Activated CD4-positive, alpha-beta T cell treated with anti-CD3 and anti-CD28 coated beads, Interleukin-2, amount 50 U/mL, for 1 hour (primary cell): ENCODE measurements at places on chromosomes 12 and 14.

GRCh38 chr14:24964591-24964990 is 85.4 kb downstream of the STXBP6 start:
- no peak for DNase-seq

DNA sequence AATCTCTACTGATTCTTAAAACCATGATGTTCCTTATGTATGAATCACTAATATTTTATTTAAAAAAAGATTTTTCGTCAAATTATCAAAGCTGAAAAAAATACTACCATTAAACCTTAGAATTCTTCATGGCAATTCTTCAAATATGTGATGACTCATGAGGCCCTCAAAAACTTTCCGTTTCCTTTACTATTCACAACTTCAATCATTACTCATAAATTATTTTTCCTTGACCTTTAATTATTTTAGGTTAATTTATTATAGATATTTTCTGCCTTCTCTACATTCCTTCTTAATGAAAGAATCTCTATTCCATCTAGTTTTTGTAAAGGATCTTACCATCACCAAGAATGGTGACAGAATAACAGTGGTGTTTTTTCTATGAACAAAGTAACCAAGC is 162.1 kb upstream of the SOX5 start:
- DNase-seq = no peak

DNA sequence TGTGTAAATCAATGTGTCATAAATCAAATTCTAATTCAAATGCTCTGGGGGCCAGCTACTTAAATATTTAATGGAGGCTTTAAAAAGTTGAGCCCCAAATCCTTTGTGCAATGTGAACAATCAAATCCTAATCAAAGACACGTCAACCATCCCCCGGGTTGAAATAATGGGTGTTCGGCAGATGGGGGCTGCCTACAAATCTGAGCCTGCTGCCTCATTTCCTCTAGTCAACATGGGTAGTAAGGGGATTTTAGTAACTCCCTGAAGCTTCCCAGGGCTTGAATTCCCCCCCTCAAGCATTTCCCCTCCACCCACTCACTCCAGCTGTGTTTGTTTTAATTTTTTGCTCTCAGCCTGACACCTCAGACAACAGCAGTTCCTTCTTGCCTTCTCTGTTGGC is 37.8 kb downstream of the SRRM4 start:
- DNase-seq = no peak

DNA sequence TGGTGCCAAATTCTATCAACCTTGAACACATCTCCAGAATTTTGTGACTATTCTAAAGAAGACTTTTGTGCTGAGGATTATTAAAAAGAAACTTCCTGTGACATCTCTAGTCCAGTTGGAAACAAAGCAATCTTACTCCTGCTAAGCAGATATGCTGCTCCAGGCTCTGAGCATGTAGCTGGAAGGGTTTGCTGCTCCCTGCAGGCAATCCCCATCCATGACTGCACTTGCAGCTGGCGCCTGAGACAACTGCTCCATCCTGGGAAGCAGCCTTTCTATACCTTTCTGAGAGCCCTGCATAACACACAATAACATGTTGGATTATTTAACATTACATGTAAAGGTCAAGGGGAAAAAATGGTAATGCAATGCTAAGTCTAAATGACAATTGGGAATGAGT is 105.1 kb downstream of the NDUFA12 start:
- no peak for DNase-seq

- no peak for DNase-seq
Observed at GRCh38 chr12:94690198-94690771, 39.9 kb upstream of the TMCC3 start.

DNA sequence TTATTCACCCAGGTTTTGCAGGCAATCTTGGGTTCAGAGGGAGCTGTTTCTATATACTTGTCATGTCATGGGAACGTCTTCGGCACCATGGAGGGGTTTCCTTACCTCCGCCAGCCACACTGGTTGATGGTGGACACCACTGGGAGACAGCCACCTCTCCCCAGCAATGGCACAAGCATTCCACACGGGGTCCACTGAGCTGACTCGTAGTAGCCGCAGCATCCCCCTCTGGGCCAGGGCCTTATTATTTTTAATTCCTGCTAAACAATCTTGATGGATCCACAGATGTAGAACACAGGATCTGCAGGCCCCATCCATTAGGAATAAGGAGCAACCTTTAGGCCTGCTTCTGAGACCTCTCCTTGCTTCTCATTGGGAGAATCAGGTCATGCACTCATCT is 132.9 kb downstream of the DICER1 start:
- no peak for DNase-seq

DNA sequence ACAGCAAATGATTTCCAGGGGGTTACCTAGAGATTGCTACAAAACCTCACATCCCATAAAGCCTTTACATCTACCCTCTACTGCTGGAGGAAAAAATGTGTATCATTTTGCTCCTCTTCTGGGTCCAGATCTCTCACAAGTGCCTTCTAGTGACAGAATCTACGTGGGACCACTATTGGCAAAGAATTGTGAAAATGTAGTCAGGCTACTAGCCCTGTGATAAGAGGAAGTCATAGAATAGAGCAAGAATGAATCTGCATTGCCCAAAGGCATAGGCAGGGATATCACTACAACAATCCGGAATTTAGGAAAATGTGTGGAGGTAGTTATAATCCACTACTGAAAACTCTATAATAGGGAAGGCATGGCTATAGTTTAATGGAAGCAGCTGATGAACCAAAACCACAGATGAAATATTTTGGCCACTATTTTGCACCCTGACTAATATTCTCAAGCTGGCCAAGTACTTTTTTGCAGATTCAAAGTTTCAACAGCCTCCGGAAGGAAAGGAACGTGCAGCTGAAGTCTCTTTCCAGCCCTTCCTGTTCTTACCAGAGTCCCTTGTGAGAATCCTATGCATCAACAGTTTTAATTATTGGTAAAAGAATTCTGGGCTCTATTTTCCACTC is 176.8 kb downstream of the PHLDA1 start:
- no peak for DNase-seq

- DNase-seq = no peak
Observed at GRCh38 chr12:123721245-123721644, 9.1 kb downstream of the ATP6V0A2 start.

DNA sequence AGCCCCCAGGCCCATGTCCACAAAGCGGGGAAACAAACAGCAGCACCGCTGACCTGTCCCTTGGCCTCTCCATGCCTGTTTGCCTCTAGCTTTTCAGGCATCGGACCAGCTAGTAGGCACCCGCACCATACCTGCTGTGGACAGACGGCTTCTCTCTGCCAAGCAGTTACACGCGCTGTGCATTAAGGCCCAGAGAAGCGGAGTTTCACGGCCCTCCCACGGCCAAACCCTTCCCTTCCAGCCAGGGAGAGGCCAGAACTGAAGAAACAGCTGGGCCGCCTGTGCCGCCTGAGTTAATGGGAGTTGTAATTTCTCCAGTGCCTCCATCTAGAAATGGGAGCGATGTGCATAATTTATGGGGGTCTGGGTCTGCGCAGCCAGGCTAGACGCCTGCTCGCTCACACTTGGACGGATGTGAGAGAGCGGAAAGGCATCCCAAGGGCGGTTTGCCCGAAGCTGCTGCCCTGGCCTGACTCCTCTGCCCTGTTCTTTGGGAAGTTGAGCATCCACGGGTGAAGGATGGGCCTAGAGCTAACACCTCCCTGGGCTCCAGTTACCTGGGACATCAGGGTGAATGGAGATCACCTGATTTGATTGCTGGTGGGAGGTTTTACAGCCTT is 89.7 kb upstream of the BCL11B start:
- DNase-seq = no peak

DNA sequence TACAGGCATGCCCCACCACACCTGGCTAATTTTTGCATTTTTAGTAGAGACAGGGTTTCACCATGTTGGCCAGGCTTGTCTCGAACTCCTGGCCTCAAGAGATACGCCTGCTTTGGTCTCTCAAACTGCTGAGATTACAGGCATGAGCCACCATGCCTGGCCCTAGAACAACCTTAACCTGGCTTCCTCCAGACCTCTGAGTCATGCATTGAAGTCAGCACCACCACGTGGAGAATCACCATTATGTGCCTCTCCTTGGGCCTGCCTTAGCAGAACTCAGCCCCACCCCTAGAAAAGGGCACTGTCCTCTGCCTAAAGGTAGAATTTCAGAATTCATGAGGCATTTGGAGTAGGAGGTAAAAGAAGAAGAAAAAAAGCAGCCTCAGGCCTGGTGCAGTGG is 49.0 kb downstream of the LIMA1 start:
- DNase-seq = no peak

DNA sequence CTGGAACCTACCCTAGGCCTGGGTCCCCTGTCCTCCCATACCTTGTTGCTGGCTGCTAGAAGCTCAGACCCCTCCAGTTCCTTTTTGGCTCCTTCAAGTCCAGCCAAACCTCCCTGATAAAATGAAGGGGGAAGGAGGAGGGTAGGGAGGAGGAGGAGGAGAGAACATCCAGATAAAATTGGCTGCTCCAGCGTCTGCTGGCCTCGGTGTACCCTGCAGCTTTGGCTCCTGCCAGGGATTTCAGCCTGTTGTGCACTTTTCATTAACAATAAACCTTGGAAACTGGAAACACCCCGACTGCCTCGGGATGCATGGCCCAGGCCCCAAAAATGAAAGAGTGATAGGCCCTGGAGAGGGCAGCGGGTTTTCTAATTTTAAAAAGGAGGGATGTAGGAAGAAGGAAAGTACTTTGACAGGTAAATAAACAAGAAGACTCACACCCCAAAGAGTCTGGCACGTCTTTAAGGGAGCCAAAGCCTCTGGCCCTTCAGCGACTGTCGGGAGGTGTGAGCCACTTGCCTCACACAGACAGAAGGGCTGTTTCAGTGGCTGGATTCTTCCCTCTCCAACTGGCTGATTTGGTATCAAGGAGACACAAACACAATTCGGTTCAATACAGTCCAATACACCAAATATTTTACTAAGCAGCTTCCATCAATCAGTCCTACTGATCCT is 49.8 kb downstream of the NUAK1 start:
- no peak for DNase-seq

GRCh38 chr12:41606468-41607445 is 418.6 kb downstream of the PDZRN4 start:
- DNase-seq = no peak

DNA sequence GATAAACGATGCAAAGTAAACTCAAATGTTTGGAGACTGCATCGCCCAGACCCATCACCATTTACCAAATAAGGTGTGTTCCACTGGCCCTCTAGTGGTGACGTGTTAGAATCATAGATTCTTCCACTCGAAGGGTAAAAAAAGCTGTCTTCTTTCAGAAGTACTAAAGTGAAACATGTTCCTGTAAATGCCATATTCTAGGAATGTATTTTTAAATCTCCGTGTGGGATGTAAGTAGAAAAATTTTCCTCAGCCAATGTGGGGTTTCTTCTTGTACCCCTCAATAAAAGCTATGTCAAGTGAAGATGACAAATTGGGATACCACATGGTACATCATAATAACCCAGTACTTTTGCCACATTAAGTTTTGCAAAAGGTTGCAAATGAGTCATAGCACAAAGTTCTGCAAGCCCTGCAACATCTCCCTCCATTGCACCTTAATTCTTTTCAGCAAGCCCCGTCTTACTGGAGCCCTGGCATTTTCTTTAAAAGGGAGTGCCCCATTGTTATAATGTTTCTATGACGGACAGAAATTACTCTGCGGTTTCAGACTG is 100.8 kb downstream of the CCER1 start:
- no peak for DNase-seq

DNA sequence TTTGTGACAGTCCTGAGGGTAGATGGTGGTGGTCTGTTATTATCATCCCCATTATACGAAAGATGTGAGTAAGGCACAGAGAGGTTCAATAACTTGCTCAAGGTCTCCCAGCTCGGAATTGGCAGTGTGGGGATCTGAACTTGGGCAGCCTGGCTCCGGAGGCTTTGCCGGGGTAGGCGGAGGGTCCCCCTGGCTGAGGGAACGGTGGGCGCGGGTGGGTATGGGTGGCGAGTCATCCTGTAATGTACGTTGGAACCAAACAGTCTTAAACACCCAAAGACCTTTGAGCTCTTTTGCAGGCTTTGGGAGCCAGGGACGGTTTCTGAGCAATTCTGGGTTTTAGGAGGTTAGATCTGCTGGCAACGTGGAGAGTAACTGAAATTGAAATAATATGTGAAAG is 16.5 kb downstream of the SLC24A4 start:
- DNase-seq = no peak

DNA sequence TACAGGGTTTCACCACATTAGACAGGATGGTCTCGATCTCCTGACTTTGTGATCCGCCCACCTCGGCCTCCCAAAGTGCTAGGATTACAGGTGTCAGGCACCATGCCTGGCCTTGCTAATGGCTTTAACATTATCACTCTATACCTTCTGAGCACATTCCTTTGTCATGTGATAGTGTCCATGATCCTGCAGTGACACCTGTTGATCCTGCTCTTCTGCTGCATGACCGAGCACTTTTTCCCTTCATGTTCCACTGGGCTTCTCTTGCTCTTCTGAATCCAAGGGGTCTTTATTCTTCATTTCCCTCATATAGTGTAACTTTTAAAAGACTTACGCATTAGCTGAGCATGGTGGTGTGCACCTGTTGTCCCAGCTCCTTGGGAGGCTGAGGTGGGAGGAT is 11.6 kb downstream of the ZNF268 start:
- no peak for DNase-seq

GRCh38 chr14:105029402-105029801 is 8.5 kb upstream of the CDCA4 start:
- DNase-seq = no peak

DNA sequence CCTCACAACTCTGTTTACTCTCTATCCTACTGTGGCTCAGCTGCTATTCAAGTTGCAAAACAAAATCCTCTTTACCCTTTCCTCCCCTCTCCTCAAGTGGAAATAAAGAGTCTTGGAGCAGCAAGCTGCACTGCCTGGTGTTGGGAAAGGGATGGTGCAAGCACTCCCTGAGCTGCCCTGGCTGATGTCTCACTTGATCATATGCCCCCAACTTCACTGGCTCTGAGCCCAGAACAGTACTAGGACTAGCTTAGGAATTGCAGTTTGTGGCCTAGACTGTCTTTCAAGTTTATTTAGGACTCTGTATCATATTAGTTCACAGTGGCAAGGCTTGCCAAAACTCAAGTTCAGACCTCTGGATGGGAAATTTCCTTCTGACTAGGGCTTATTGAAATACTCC is 1683.8 kb upstream of the SEL1L start:
- no peak for DNase-seq

DNA sequence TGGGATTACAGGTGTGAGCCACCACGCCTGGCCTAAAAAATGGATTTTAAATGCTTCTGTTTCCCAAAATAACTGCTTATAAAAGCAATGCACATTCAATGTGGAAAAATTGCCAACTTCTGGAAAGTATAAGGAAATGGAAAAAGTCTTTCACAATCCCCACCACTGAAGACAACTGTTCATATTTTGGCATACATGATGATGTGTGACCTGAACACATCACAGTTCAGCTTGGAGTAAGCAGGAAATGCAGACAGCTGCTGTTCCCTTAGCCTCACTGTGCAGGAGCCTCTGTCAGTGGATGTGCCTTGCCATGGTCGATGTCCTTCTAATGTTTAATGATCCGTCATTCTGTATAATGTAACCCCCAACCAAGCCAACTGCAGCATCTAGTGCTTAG is 5.2 kb downstream of the MTERF2 start:
- no peak for DNase-seq
